ENCODE measurements at places on chromosomes 2 and 18.

DNA sequence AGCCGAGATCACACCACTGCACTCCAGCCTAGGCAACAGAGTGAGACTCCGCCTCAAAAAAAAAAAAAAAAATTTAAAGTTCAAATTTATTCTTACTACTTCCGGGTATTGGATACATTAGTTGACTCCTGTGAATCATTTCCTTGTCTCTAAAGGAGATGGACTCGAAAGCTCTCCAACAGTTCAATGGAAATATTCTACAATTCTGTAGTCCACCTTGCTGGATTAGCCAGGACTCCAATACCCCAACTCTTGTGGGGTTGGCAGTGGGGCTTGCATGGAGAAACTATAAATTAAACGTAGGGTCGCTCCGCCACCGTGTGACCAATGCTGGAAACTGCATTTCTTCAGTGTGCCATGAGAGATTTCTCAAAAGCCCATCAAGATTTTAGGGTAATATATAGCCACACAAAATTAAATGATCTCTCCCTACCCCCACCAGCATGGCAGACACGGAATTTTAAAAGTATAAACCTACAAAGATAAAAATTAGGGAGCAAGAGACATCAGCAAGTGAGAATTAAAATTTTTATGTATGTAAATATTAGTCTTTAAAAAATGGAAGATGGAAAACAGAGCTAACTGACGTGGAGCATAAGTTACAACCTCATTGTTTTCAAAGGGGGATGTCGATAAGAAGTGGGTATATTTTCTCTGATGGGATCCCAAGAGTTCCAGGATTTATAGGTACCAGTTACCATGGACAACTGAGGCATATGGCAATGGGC is 27.8 kb upstream of the GAREM2 start:
- peak; percentile 78 for DNase-seq

GRCh38 chr18:79634593-79635426 is 44.8 kb upstream of the CTDP1 start:
- DNase-seq: no peak

GRCh38 chr2:64005707-64006356 is 13.4 kb downstream of the VPS54 start:
- no peak for DNase-seq

GRCh38 chr2:173550143-173550542 is 195.5 kb downstream of the CDCA7 start:
- no peak for DNase-seq

DNA sequence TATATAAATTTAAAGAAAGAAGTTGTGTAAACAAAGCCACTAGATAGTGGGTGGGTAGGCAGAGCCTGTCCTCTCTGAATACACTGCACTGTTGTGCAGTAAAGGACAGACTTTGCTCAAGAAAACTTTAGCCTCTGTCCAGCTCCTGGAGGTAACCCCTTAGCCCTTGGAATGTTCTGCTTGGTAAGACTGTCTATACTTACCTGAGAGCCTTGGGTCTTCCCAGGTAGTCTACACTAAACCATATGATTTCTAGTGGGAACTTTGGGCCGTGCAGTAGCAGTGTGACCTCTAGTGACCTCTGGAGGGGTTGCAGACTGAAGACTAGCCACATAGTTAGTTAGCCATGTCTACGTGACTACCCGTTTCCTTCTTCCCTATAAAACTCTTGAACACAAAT is 678.3 kb upstream of the NRXN1 start:
- DNase-seq: no peak

DNA sequence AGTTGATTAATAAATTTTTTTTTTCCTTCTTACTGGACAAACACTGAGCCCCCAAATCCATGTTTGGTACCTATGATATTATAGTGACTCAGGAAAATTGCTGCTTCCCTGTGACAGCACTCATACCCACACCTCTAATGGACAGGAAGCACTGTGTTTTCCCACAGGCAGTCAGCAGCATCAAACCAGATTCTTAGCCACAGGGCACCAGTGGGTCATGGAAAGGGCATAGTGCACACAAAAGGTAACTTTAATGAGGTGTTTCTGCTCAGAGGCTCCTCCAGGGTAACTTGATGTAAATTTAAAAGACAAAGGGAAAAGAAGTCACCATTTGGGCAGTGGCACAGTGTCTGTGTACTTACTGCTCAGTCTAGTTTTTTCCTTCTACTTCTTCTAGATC is 34.1 kb downstream of the SERPINB11 start:
- DNase-seq: no peak

GRCh38 chr2:11312770-11313471 is 31.5 kb downstream of the ROCK2 start:
- DNase-seq: no peak

- no peak for DNase-seq
These were observed 1.6 kb upstream of the KLF7 start for GRCh38 chr2:207167099-207167923.

DNA sequence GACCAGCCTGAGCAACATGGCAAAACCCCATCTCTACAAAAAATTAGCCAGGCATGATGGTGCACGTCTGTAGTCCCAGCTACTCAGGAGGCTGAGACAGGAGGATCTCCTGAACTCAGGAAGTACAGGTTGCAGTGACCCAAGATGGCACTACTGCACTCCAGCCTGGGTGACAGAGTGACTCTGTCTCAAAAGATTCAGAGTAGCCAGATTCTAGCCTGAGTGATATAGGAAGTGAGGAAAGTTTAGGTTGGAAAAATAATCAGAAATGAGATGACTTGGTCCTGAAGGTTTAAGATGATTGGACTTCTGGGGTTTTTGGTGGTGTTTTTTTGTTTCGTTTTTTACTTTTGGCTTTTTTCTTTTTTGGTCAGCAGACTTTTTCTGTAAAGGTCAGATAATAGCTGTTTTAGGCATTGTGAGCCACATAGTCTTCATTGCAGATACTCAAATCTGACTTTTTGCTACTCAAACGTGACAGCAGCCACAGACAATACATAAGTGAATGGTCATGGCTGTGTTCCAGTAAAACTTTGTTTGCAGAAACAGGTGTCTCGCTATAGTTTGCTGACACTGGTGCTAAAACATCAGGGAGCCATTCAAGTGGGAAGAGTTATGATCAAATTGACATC is 104.1 kb upstream of the UBXN4 start:
- DNase-seq: no peak

DNA sequence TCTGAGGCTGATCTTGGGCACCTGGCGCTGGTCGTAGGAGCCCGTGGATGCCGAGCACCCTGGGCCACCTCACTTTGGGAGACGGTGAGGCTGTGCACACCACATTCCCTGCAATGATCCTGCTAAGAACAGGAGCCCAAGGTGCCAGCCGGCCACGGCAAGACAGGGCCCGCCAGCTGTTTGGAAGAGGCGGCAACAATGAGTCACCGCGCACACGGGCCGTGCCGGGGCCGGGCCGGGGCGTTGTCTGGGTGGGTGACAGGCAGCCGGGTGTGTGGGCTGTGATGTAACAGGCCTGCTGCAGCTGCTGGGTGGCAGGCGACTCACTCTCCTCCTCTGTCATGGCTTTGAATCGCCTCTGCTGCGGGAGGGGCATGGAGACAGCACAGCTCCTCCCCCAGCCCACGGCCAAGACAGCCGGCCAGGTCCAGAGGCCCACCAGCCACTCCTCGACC is 49.7 kb upstream of the ODC1 start:
- peak; percentile 18 for DNase-seq

DNA sequence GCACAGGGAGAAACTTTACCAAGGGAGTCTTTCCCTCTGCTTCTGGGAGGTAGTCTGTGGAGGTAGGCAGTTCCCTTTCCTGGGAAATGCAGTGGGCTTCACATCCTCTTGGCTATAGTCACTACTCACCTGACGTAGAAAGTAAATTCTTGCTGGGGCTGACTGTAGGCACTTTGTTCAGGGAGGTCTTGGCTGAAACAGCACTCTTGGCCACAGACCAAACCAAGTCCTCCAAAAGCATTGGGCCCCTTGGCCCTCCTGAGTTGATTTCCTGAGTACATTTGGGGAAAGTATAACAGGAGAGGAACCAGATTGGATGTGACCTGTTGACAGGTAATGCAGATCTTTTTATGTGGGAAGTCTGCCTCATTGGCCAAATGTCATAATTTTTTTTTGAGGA is 108.9 kb downstream of the MGAT5 start:
- DNase-seq: no peak

GRCh38 chr18:51398104-51398503 is 200.6 kb upstream of the MEX3C start:
- DNase-seq: no peak

GRCh38 chr18:79246309-79247108 is 149.2 kb upstream of the NFATC1 start:
- no peak for DNase-seq

DNA sequence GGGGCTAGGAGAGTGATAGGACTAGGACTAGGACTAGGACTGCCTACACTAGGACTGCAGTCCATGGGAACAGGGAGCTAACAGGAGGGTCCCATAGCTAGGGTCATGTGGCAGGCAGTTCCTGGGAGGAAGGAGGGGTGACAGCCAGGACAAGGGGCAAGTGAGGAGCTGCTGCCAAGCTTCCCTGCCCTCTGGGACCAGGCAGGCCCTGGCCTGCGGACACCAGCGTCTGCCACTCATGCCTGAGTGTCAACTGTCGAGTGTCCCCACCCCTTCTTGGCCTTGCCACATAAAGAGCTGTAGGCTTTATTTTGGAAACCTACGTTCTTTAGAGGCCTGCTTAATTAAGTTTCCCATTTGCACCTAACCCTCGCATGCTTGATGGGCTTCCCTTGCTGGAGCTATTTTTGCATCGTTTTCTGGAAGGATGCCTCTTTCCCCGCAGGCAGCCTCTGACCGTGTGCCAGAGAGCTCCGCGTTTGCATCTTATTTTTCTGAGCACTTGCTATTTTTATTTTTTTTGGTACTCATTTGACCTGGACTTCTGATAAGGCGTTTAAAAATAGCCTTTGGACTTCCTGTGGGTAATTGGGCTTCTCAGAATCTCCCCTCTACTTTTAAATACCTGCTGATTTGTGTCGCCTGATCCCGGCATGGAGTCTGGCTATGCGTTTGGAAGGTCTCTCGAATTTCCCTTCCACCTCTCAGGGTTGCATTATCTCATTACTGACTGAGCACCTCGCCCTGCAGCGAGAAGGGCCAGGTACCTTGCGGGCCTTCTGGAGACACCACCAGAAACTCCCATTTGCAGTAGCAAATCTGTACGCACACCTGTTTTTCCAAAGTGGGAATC is 66.4 kb downstream of the SH3RF3 start:
- no peak for DNase-seq

DNA sequence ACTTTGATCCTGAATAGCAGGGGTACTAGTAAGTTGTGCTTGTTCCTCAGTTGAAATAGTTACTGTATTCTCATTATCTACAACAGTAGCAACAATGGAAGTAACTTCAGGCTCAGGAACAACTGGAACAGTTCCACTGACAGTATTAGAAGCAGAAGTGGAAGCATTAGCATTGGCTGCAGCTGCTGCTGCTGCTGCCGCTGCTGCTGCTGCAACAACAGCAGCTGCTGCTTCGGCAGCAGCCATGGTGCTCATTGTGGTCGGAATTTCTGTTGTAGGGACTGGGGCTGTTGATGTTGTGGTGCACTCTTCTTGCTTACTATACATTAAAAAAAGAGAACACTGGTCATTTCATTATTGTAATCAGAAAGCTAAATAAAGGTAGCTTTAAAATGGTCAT is 40.8 kb downstream of the PRPF40A start:
- no peak for DNase-seq

GRCh38 chr2:191797500-191797899 is 49.4 kb downstream of the CAVIN2 start:
- no peak for DNase-seq

GRCh38 chr2:147521936-147522335 is 322.9 kb upstream of the ACVR2A start:
- no peak for DNase-seq

DNA sequence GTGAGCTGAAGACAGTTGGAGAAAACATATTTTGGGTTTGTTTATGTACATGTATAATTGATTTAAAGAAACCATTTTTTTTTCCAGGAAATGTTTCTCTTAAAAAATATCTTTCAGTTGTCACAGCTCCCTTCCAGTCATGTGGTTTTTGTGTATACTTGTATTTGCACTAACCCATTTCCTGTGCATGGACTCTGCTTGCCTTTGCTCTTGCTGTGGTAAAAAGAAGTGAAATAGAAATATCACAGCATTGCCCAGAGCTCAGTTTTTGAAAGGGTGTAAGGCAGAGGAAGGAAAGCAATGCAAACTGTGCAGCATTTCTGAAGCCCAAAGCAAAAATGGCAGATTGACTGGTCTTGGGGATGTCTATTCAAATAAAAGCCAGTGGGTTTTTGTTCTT is 10.4 kb upstream of the DOCK10 start:
- DNase-seq: no peak

DNA sequence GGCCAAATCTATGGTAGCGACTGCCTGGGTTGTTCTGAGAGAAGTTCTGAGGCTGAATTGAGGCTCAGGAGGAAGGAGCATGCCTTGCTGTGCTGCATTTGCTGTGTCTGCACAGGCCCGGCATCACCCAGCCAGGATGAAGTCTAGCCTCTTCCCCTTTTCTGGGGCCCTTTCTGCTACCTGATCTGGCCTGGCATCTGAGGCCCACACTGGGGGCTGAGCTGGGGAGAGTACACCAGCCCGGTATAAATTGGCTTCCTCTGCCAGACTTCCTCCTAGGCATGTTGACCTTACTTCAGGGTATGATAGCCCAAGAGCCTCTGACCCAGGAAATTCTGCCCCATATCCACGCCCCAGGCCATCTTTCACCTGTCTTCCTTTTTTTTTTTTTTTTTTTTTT is 30.0 kb downstream of the MRPL35 start:
- no peak for DNase-seq

- no peak for DNase-seq
These were observed 9.1 kb downstream of the TNP1 start for GRCh38 chr2:216850665-216851322.

GRCh38 chr2:11398750-11399437 is 54.5 kb upstream of the ROCK2 start:
- DNase-seq: peak; percentile 98

DNA sequence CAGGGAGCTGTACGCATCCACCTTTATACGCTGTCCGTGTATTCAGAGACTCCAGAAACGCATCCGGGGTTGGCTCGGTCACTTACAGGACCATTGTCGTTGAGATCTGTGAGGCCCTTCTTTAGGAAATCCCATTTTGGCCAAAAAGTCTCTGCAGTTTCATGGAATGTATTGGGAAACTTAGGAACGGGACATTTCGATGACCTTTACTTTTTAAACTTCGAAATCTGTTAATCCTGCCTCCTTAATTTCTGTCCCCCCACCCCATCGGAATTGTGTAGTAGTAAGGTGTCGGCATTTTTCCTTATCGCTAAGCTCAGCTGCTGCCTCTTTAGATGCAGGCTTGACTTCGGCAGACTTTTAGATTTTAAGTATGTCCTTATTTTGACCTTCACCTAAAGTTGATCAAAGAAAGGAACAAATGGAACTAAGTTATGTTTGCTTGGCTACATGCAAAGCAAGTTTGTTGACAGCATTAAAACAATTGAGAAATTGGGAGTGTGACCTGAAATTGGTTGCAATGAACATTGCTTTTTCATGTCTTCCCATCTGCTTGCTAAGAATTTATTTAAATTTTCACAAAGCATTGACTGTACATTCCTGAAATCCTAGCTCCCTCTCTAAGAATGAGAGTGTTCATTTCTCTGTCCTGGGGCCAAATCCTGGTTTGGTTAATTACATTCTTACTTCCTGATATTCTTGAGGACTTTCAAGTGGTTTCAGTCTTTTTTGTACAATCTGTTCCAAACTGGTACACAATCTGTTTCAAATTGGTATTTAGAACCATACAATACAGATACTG is 884 bp upstream of the RAPH1 start:
- no peak for DNase-seq
